ENCODE measurements at places on chromosomes 12 and 14. TPM values are rescaled to one million over a fixed set of nuclear protein-coding genes. Genes with fewer than 3 reads are reported as not detected.

DNA sequence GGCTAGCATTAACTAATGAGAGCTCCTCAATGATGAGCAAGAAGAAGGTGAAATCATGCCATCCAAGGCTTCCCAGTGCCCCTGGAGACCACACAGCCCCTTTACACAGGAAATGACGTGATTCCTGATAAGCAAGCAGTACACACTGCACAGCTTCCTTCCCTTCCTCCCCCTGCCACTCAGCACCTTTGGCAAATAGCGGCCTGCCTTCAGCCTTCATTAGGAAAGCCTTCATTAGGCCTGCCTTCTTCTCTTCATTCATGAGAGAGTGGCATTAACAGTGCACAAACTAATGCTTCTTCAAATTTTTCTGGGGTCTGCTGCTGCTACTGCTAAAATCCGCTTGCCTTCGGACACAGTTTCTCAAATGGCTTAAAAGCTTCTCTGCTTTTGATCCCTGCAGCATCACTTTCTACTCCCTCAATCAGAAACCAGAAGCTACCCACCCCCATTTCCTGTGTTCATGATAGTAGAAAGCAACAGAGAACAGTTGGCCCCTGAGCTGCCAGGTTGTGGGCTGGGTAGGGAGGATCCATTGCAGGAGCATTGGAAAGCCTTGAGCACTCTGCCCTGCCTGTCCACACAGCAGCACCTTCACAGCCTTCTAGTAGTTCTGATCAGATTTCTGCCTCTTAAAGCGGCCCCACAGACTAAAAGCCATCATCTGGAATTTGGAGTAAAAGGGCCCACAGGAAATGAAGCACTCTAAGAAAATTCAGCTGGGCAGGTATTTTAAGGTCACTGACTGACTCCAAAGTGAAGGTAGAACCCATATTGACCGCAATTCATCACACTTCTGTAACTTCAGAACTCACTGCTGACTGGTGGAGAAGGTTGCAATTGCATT lies 103.8 kb upstream of the ETV6 start:
- DNase-seq = no peak

DNA sequence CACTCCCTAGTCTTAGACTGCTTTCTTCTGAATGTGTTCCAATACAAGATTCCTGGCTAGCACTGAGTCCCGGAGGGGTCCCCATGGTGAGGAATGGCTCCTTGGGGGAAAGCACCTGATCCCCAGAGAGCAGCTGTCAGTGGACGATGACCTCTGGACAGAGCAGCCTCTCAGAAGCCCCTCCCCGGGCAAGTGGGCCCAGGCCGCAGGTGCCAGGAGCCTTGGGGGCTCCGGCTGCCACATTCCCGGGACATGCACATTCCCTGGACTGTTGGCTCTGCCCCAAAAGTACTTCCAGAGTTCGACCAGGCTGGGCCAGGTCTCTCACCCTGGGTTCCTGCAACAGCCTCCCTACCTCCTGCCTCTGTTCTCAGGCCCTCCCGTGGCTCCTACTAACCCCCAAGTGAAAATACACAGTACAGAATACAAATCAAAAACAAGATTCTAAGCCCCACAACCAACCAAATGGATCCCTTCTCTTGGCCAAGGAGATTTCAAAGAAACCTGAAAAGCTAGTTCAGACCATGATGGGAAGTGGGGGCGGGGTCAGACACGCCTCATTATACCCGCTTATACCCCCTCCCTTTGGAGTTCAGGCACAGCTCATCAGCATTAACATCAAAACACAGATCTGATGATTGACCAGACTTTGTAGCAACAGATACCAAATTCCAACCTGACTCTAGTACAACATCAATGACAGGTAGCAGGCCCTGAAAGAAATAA lies 23.3 kb upstream of the BTBD6 start:
- no peak for DNase-seq

- DNase-seq = no peak
These were observed 45.7 kb upstream of the VASH1 start for GRCh38 chr14:76715511-76716081.

- peak; percentile 33 for DNase-seq
These were observed 29.3 kb upstream of the ATF1 start for GRCh38 chr12:50734409-50735263.

DNA sequence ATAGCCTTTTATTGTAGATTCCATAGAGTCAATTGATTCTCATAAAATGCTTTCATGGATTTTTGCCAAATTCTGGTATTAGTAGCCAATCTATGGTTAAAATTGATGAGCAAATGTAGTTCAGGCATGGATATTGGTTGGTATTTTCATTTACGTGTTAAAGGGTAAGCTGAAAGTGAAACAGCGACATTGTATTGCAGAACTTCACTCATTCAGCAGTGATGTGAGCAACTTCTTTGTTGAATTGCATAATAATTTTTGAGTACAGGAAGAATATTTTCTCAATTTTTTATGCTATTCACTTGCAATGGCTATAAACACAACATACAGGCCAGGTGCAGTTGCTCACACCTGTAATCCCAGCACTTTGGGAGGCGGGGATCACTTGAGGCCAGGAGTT lies 24.2 kb upstream of the FAM222A start:
- DNase-seq = no peak

DNA sequence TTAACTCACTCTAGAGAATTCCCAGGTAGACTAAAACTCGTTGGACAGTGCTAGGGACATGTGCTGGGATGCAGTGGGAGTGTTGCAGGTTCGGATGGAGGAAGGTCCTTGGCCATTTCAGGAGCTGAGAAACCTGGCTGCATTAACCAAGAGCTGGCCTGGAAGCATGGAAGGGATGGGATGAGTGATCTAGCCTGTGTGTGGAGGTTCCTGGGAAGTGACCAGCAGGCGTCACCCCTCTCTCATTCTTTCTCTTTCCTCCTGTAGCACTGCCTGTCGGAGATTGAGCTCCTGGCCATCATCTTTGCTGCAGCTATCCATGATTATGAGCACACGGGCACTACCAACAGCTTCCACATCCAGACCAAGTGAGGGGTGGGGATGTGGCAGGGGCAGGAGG lies 15.6 kb downstream of the PPP1R1A start:
- no peak for DNase-seq

GRCh38 chr12:100986595-100987547 lies 192.3 kb downstream of the ANO4 start:
- DNase-seq = peak; percentile 63

DNA sequence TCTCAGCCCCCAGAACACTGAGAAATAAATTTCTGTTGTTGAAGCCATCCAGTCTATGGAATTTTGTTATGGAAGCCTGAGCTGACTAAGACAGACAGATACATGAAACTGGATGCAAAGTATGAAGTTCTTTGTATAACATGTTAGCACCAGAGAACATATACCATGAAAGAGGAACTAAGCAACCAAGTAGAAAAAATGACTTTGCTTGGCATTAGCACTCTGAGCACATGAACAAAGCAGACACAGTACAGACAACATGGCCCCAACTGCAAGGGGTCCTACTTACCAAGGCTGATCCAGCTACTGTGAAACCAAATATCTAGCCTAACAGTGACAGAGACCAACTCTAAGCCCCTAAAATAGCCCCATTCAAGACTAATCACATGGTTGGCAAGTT lies 13.8 kb downstream of the EXOC5 start:
- DNase-seq = no peak

DNA sequence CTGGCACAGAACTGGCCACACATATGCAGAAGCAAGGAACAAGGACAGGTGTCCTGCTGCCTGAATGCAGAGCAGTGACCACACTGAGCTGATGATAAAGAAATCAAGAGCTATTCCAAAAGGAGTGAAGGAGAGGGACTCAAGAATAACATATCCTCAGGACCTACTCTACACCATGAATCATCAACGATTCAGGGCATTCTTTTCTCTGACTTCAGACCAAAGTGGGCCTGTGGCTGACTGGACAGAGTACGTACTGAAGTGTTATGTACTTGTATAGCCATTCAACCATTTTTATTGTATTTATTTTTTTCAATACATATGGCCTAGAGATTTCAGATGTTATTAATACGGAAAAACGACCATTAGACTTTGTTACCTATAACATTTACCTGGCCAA lies 177.5 kb upstream of the TMTC1 start:
- DNase-seq = peak; percentile 5

DNA sequence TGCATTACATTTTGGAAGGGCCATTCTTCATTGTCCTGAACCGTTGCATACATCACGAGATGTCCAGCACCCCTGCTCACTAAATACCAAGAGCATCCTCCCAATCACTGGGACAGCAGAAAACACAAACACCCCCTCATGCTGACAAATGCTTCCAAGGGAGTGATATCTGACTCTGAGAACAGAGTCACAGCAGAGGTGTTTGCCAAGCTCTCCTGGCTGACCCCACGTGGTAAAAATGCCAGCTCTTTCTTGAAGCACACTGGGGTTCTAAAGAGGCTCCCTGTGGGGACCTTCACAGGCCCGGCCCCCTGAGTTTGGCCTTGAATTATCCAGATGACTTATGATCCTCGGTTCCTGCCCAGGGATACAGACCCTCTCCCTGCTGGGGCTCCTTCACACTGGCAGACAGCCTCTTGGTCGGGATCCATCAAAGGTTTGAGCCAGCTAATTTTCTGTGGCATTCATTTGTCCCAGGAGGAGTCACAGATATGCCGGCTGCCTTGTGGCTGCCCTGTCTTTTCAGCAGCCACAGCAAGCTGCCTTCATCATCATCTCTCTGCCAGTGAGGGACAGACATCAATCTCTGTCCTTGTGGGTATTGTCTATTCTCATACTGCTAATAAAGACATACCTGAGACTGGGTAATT lies 43.1 kb upstream of the PSMC1 start:
- DNase-seq = no peak

Gene TAS2R31
- total RNA-seq = 4.3 TPM

Gene TSPAN19
- not detected for total RNA-seq

Gene TRIM9
- total RNA-seq = under 0.01 TPM

Gene TAS2R14
- total RNA-seq = 3.9 TPM

Gene NABP2
- 31.4 TPM for total RNA-seq

Gene FOXA1
- total RNA-seq = 0.18 TPM

Gene MYH6
- total RNA-seq = not detected

Data from IMR-90 (cell line).